ENCODE measurements at places on chromosomes 16 and 17.

GRCh38 chr17:66040402-66040801 lies 151.5 kb downstream of the CEP112 start:
- DNase-seq: no peak

DNA sequence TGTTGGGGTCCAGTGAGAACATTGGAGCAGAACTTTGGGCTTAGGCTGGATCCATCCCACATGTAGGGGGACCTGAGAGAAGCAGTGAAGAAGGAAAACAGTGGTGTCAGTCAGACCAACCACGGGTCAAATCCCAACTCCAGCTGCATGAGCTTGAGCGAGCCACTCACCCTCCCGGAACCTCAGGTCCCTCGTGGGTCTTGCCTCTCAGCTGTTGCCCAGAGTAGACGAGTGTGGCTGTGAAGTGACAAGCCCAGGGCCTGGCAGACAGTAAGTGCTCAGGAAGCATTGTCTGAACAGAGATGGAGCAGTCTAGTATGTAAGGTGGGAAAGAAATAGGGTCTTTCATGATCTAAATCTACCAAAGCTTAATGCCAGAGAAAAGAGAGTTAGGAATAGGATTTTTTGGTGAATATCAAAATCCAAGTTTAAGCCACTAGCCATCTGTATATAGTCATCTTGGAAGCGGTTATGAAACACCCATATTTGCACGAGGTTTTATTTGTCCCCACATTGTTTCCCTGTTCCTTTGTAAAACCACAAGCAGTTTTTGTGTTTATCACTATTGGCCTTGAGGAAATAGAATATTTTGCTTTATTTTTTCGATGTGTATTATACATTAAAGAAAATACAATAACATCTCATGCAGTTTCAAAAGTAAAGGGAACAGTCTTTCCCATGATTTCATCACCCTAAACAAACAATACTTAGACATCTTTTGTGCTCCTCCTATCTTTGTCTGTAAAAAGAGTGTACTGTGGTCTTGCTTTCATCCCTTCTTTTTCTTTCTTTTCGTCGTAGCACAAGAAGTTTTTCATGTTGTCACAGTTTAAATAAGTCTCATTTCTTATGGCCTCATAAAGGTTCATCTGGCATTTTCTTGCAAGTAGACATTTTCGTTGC lies 112.0 kb downstream of the CLEC16A start:
- no peak for DNase-seq

DNA sequence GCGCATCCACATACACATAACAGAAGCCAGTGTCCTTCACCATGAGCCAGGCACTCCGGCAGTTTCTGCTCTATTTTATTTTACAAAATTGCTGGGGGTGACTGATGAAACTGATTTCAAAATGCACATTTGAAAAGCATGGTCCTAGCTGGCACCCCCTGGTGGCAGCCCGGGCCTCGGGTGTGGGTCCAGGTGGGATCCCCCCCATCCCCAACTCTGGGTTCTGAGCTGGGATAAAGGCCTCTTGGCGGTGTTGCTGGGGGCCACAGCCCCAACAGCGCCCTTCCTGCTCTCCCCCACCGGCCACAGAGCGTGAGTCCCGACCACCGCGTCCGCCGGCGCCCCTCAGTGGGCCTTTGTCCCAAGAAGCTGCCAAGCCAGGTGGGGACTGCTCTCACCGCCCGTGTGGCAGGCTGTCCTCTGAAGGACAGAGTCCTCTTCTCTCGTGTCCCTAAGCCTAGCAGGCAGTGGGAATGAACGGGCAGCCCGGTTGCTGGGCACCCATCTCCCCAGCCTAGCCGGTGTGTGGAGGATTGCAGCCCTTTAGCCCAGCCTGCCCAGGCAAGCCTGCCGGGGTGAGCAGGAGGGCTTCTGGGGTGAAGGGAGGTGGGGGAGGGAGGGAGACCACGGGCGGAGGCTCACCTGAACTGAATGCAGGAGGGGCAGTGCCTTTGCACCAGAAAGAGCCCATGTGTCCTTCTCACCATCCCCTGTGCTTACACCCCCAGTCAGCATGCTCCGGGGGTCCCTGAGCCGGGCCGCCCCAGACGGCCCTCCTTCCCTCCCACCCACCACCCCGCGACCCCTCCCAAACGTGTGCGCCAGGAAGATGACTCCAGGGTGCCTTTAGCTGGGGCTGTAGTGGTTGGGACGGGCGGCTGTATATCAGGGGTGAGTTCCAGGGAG lies 898 bp downstream of the SNAI3 start:
- peak; percentile 71 for DNase-seq

DNA sequence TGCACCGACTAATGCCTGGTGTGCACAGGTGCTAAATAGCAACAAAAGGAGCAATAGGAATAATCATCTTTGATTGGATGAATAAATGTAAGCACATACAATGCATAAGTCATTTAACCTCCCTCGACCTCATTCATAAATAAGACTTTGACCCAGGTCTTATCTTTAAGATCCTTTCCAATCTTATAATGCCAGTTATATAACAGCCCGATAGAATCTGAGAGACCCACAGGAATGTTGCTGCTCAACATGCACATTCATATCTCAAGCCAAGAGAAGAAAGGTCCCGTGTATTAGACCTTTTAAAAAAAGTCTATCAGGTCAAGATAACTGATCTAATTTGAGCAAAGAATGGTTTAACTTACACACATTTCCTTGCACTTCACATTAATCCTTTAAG lies 146.8 kb upstream of the SOX9 start:
- DNase-seq: no peak

DNA sequence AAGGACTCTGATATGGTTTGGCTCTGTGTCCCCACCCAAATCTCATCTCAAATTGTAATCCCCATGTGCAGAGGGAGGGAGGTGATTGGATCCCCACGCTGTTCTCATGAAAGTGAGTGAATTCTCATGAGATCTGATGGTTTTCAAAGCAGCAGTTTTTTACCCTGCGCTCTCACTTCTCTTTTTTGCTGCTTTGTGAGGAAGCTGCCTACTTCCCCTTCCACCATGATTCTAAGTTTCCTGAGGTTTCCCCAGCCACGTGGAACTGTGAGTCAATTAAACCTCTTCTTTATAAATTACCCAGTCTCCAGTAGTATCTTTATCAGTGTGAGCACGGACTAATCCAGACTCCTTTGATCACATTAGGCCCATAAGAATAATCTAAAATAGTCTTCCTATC lies 719.7 kb upstream of the CDH8 start:
- no peak for DNase-seq

DNA sequence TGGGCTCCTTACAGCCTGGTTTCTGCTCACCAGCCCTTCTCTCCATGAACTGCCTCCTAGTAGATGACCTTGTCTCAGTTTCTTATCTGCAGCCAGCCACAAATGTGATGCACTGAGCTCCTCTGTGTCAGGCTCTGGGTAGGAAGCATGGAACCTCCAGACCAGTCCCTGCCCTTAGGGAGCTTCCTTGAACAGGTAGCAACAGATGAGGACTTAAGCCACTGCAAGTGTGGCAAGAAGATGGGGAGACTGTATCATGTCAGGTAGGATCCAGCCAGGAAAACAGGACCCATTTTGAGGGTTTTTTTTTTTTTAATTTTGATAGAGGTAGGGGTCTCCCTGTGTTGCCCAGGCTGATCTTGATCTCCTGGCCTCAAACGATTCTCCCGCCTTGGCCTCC lies 5.3 kb upstream of the MAP3K14 start:
- no peak for DNase-seq

DNA sequence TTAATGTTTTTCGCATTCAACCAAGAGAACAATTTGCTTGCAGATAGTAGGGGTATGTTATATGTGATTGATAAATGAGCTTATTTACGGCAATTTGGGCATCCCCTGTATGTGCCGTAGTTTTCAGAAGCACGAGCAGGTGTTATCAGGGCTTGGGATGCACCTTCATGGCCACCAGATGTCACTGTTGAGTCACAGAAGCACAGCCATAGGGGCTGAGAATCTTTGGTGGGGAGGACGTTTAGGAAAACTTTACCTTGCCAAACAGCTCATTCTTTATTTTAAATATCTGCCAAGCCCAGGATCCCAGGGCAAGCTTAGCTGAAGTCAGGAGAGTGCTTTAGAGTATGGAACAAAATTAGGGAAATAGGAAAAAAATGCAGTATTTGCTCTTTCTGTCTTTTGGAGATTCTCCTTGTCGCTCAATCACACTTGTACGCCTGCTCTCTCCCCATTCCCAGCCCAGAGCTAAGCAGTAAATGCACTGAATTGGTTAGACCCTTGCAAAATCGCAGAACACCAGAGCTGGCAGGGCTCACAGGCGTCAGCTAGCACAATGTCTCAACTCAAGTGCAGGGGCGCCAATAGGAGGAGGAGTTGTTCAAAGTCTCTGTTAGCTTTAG lies 93.6 kb upstream of the MPHOSPH6 start:
- peak; percentile 58 for DNase-seq

- peak; percentile 92 for DNase-seq
Observed at GRCh38 chr16:14070877-14071575, at the start of gene MRTFB. TSS of gene MRTFB (plus strand) at chr16:14071319. CDS start at chr16:14140607, 69,288 bp downstream.

Measured in GM13977 (cell line).